ENCODE measurements at places on chromosomes 6 and 20. TPM values are rescaled to one million over a fixed set of nuclear protein-coding genes. Genes with fewer than 3 reads are reported as not detected.

DSP gene
- 0.02 TPM for polyA plus RNA-seq

NANP gene
- 9.9 TPM for polyA plus RNA-seq

HLA-DRB1 gene
- polyA plus RNA-seq: 0.42 TPM

BTNL2 gene
- not detected for polyA plus RNA-seq

IL20RA gene
- 0.10 TPM for polyA plus RNA-seq

VSX1 gene
- polyA plus RNA-seq: not detected
